ENCODE measurements at places on chromosomes 2 and 18.

DNA sequence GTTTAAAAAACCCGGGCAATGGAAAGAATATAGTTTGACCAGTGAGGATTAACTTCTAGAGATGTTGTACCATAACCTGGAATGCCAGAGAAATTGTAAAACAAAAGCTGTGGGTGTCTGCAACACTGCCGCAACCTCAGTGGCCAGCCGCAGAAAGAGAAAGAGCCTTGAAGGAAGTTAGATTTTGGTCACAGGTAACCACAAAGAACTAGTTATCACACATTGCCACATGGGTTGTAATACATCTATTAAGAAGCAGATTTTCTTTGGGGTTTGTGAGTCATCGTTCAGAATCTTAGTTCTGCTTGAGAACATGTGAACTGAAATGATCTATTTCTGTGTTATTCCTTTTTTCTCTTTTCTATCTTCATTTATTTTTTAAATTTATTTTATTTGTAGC, 222.9 kb upstream of the AGAP1 start:
- no peak overlapping the region for H3K4me3 ChIP-seq
- H3K4me1 ChIP-seq: no peaks in the 10 kb centered on the region
- no peaks in the 10 kb centered on the region for H3K36me3 ChIP-seq
- DNase-seq: no peak

GRCh38 chr2:50391556-50391955, 640.4 kb downstream of the NRXN1 start:
- no peaks in the 10 kb centered on the region for H3K36me3 ChIP-seq
- H3K4me1 ChIP-seq: no peaks in the 10 kb centered on the region
- no peaks in the 10 kb centered on the region for H3K27me3 ChIP-seq
- H3K4me3 ChIP-seq: no peak overlapping the region

DNA sequence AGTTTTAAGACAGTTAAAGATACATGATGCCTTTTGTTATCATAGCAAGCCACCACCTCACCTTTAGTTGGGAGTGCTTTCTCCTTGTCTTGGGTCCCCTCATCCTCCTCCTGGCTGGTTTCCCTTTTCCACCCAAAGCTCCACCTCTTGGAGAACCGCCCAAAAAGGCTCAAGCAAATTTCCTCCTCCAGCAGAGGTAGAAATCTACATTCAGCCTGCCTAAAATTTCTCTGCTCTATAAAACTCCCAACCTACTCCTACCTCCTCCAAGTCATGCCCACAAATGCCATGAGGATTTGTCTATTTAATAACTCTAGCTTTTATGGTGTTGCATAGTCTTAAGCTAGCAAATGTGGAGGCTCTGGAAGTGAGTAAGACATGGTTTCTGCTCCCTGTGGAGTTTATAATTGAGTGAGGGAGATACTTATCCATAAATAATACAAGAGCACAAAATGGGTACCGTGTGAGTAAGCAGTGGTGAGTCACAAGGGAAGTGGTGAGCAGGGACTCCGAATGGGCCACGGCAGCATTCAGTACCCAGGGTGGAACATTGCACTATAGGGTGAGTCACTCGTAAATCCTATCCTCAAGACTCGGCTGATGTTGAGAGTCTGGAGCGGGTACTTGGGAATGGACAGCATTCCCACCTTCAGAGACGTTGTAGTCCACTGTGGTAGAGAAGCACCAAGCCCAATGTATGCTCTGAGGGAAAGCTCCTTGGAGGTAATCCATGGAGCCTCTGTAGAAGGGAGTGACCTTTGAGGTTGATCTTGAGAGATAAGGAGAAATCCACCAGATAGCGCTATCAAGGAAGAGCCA, 146.3 kb downstream of the RTN4 start:
- H3K27ac ChIP-seq: no peak overlapping the region
- H3K4me1 ChIP-seq: no peaks in the 10 kb centered on the region
- DNase-seq: peak; percentile 60
- no peaks in the 10 kb centered on the region for H3K36me3 ChIP-seq
- H3K27me3 ChIP-seq: no peaks in the 10 kb centered on the region

DNA sequence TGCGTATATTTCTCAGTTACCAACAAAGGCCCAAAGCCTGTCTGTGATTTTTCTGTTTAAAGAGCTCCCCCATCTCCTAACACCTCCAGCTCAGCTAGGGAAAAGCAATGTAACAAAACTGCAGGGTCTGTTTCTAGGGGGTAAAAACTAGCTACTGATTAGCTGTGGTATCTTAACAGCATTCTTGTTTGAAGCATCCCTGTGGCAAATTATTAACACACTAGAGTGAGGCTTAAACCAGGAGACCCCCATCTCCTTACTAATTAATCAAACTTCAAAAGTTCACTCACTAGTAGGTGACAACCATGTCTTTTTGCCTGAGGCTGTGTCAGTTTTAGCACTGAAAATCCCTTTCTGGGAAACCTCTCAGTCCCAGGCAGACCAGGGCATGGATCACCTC, 186.2 kb upstream of the PARD3B start:
- H3K27me3 ChIP-seq: no peaks in the 10 kb centered on the region
- no peak overlapping the region for H3K4me3 ChIP-seq
- no peak overlapping the region for H3K27ac ChIP-seq
- no peaks in the 10 kb centered on the region for H3K4me1 ChIP-seq
- no peaks in the 10 kb centered on the region for H3K36me3 ChIP-seq

Measured in right atrium auricular region (tissue), 2 donors.